ENCODE measurements at places on chromosomes 4 and X. TPM values are rescaled to one million over a fixed set of nuclear protein-coding genes. Genes with fewer than 3 reads are reported as not detected.

- no peak for DNase-seq
Observed at GRCh38 chr4:6523251-6523650, 50.8 kb upstream of the PPP2R2C start.

DNA sequence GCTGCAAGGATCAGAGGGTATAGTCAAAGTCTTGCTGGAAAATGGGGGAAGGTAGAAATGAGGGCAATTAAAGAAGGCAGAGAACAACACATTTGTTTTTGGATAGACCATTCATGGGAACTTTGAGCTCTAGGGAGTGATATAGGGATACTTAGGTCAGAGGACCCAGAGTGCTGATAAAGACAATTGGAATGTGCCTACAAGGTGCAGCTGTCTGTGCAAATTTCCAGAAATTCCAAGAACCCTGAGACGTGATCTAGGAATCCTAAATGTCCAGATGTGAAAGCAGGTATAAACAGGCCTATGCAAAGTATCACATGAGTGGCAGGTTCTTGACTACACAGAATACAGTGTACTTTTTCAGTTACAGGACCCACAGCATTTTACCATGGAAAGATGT, 24.2 kb downstream of the FNIP2 start:
- no peak for DNase-seq

- DNase-seq: no peak
Observed at GRCh38 chr4:152992466-152992865, 56.3 kb downstream of the FHDC1 start.

DNA sequence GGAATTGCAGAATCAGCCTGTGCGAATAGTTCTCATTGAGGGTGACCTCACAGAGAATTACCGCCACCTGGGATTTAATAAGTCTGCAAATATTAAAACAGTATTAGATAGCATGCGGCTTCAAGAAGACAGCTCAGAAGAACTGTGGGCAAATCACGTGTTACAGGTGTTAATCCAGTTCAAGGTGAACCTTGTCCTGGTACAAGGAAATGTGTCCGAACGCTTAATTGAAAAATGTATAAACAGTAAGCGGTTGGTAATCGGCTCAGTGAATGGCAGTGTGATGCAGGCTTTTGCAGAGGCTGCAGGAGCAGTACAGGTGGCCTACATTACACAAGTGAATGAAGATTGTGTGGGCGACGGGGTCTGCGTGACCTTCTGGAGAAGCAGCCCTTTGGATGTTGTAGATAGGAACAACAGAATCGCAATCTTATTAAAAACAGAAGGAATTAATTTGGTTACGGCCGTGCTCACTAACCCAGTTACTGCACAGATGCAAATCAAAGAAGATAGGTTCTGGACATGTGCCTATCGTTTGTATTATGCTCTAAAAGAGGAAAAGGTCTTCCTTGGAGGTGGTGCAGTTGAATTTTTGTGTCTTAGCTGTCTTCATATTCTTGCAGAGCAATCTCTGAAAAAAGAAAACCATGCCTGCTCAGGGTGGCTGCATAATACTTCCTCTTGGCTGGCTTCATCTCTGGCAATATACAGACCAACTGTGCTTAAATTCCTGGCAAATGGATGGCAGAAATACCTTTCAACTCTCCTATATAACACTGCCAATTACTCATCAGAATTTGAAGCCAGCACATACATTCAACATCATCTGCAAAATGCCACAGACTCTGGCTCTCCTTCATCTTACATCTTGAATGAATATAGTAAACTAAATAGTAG, 10.7 kb downstream of the BBS12 start:
- no peak for DNase-seq

GRCh38 chrX:140709421-140709846, at the start of gene LINC00632:
LINC00632 (plus strand) TSS chrX:140709759.
- no peak for DNase-seq

GRCh38 chr4:148901075-148901705, 459.0 kb upstream of the NR3C2 start:
- DNase-seq: no peak

BCLAF3 gene
- polyA plus RNA-seq: 15.7 TPM

MAP7D2 gene
- 4.1 TPM for polyA plus RNA-seq

RTL9 gene
- polyA plus RNA-seq: 0.31 TPM

All from large intestine (tissue), 12 donors.